ENCODE measurements at places on chromosomes 2 and 18.
A peak's percentile ranks its signal among the peaks of the same experiment; 100 is the strongest.

- DNase-seq, result no peak
These were observed 303.9 kb upstream of the EPHA4 start for GRCh38 chr2:221876016-221876415.

- DNase-seq, result no peak
These were observed 50.6 kb upstream of the FN1 start for GRCh38 chr2:215486291-215487001.

GRCh38 chr18:44796429-44797428 is 116.0 kb downstream of the SETBP1 start:
- DNase-seq, result no peak

GRCh38 chr2:84865181-84865783 is 15.6 kb downstream of the TRABD2A start:
- DNase-seq, result peak; percentile 57

- no peak for DNase-seq
These were observed 28.2 kb downstream of the CENPO start for GRCh38 chr2:24821433-24821891.

GRCh38 chr2:3443506-3444084 is 64.1 kb downstream of the TRAPPC12 start:
- no peak for DNase-seq

- no peak for DNase-seq
These were observed 63.9 kb downstream of the ARHGAP15 start for GRCh38 chr2:143193121-143193520.

DNA sequence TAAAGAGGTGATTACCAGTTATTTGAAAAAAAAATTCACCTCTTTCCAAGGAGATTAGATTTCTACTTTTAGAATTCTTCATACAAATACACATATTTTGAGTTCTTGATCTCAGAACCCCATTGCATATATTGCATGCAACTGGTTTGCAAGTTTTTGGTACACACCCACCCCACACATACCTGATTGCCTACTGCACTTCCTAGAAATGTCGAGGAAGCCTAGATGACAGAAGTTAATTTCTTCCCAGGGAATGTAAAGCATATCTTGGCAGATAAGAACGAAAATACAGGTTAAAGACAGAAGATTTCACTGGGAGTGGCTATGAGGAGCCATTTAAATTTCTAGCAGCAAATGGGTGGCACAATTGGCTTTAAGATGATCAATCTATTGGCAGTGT is 67.1 kb upstream of the IL1R1 start:
- no peak for DNase-seq

- DNase-seq, result peak; percentile 37
These were observed 633.2 kb upstream of the PKDCC start for GRCh38 chr2:41414486-41415230.

DNA sequence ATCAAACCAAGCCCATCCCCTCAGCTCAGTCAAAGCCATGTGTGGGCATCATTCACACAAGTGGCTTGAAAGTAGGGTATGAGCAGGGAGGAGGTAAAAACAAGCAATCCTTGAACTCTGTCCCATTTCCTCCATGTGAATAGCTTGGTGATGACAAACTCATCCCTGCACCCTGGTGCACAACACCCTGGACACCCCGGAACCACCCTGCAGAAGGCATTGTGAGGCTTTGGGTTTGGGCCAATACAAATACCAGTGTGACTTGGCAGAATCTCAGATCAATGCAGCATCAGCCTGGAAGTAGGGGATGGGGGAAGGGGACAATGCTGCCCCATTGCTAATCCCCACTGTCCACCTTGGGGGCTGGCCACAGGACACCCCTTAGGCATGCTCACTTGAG is 28.6 kb downstream of the TGFA start:
- peak; percentile 68 for DNase-seq

DNA sequence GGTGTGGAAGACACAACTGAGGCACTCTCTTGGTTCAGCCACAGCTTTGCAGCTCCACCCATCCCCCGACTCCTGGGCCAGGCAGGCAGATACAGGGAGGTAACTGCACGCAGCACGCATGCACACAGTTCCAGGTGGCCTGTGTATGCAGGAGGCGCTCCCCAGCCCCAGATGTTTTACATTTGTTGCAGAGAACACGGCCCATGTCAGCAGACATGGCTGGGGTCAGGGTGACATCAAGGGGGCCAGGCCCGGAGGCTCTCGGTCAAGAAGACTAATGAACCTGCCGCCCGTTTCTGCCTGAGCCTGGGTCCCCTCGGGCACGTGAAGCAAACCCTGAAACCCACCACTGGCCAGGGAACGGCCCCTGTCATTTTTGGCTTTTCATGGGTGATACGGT is 57.3 kb downstream of the TWIST2 start:
- DNase-seq, result no peak

- DNase-seq, result peak; percentile 86
These were observed 73.2 kb downstream of the LRRFIP1 start for GRCh38 chr2:237700512-237701032.

DNA sequence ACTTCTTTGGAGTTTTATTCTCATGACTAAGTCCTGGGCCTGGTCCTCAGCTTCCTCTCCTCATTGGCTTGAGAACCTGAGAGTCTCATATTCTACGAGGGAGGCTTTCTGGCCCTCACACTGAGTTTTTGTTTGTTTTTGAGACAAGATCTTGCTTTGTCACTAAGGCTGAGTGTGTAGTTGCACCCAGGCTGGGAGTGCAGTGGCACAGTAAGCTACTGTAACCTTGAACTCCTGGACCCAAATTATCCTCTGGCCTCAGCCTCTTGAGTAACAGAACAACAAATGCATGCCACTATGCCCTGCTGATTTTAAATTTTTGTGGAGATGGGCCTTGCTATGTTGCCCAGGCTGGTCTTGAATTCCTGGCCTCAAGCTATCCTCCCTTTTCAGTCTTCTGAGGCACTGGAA is 22.6 kb downstream of the PRKRA start:
- peak; percentile 32 for DNase-seq

DNA sequence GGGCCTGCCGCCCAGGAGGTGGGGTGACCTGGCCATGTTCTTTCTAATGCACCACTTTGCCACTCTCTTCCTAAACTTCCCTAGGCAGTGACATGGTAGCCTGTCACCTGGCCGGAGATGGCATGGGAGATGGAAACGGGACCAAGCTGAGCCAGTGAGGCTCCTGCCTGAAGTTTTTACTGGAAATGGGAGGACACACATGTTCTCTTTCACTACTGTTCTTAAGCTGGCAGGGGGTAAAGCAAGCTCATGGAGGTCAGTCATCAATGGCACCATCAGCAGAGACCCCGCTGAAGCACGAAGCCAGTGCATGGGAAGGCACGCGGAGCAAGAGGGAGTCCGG is 50.7 kb downstream of the ATIC start:
- DNase-seq, result no peak

- no peak for DNase-seq
These were observed 23.6 kb downstream of the TEX44 start for GRCh38 chr2:231616296-231616695.

- DNase-seq, result peak; percentile 35
These were observed 62.1 kb upstream of the NOSTRIN start for GRCh38 chr2:168740360-168740759.

GRCh38 chr2:65049010-65049639 is 7.1 kb upstream of the CEP68 start:
- no peak for DNase-seq

Data from EH (cell line).